Left renal pelvis (tissue), 4 donors: ENCODE measurements at places on chromosomes 1 and 21. TPM values are rescaled to one million over a fixed set of nuclear protein-coding genes. Genes with fewer than 3 reads are reported as not detected.

Gene PHC2
- 106 TPM for polyA plus RNA-seq

Gene LDLRAD1
- 0.09 TPM for polyA plus RNA-seq

Gene SLAMF9
- polyA plus RNA-seq, result not detected

Gene AUNIP
- polyA plus RNA-seq, result 2.8 TPM
